ENCODE measurements at places on chromosomes 4 and X.

- DNase-seq = no peak
Measured at GRCh38 chrX:9337046-9337445, 127.8 kb upstream of the TBL1X start.

- no peak for DNase-seq
Measured at GRCh38 chrX:135383249-135383648, 38.5 kb upstream of the SMIM10L2A start.

- no peak for DNase-seq
Measured at GRCh38 chr4:23161787-23162186, 469.1 kb downstream of the GBA3 start.

- DNase-seq = no peak
Measured at GRCh38 chr4:6046526-6047129, 28.4 kb upstream of the C4orf50 start.

DNA sequence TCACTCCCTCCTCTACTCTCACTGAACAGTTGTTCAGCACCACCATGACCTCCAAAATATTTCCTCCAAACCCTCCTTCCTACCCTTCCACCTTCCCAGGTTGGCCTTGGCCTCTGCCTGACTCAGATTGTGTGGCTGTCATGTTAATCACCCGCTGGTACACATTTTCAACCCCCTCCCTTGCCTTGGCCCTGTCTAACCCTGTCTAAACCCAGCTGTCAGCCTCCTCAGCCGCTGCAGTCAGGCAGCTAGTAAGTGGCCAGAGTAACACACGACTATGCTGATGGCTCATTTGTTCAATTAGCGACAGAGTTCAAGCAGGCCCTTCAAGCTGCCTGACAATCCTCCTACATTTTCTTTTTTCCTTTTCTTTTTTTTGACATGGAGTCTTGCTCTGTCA, 18.0 kb downstream of the ING2 start:
- no peak for DNase-seq

DNA sequence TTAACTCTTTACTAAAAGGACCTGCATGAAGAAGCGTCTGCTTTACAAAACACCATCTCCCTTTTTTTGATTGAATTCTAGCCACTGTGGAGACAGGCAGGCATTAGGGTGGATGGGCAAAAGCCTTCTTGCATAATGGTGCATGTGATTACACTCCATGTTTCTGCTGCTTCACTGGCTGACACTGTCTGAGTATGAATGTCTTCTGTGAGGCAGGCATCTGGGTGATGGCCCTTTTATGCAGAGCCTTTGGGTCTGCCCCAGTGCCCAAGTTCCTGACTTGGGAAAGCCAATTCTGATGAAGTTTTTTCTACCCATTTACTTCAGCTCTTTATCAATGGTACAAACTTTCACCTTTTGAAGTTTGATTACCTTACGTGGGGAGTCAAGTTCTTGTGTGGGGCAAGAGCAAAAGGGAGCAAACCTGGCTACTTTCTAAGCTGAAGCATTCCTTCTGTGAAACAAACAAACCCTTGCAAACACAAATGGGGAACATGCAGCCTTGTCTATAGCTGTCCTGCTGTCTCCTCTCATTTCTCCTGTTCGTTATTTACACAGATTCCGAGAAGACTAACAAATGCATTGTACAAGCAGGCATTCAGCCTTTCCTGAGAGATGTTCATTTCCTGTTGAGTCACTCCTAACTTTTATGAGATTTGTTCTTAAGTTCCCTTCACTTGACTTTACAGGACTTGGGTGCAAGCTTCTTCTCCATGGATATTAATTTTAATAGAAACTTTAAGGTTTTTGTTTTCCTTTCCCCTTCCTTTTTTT, 301.9 kb downstream of the TLL1 start:
- DNase-seq = no peak

DNA sequence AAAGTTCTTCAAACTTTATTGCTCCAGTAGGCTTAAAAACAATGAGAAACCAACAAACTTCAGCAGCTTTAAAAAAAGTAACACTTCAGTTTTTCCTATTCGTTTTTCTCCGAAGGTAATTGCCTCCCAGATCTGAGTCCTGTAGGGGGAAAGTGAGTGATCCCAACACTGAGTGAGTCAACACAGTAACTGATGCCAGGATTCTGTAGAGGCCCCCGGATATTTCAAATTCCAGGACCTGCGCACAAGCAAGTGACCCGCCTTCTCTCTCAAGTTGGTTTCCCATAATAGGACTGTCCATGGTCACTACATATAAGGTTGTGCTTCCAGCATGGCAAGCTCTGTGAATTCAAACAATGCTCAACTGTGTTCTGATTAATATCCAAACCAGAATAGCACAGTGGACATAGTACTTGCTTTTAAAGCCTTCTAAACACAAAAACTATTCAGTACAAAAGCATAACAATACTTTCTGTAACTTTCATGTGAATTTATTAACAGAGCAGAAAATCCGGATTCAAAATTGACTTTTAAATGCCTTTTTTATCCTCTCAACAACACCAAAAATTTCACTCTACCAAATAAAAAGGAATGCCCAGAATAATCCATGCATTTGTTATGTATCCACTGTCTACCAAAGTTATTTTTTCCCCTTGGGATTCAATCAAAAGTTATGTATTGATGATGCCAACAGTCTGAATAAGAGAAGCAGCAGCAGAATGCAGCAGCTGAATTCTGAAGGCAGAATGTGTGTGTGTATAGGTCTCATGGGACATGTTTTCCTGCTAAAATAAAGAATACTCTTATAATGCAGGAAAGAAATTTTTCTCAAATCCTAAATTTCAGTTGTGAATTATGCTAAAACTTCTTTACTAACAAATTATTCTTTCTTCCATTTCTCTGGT, at the start of gene DMD:
Gene DMD (minus strand): TSS at position 194 of the 905 bp plus-strand sequence. CDS start 237 bp downstream, outside the sequence.
- DNase-seq = no peak

DNA sequence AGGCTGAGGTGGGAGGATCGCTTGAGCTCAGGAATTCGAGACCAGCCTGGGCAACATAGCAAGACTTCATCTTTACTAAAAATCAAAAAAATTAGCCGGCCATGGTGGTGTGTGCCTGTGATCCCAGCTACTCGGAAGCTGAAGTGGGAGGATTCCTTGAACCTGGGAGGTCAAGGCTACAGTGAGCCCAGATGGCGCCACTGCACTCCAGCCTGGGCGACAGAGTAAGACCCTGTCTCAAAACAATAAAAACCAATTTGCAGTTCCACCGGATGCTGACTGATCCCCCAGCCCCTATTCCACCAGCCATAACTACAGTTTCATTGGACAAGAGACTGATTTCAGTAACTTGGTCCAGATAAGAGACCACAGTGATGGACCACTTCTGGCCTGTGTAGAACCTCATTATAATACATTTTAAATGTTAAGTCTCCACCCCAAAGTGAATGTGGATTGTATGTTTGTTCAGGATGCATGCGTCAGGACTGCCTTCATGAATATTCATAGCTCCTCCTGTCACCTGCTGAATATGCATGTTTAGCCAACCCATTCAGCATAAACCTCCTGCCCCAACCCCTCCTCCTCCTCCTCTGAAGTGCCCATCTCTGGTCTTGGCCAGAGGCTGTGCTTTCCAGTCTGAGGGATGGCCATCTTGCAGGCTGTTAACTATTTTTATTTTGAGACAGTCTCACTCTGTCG, 2.3 kb upstream of the SLBP start:
- no peak for DNase-seq

- DNase-seq = no peak
Measured at GRCh38 chr4:41405464-41406112, 132.4 kb upstream of the LIMCH1 start.

DNA sequence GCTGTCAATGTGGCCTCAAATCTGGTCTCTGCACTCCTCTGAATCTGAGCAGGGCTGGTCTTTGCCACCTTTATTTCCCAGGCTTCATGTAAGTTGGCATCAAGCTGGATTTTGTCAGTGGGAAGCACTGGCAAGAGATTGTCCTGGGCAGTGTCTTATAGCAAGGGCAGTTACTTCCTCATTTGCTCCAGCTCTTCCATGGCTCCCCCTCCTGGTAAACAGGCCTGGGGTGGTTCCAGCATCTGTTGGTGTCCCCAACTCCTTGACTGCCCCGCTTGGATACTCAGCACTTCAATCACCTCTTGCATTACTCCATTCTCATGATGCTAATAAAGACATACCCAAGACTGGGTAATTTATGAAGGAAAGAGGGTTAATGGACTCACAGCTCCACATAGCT, 15.0 kb upstream of the REST start:
- DNase-seq = no peak

GRCh38 chr4:7422898-7423180, 11.9 kb downstream of the PSAPL1 start:
- DNase-seq = no peak

DNA sequence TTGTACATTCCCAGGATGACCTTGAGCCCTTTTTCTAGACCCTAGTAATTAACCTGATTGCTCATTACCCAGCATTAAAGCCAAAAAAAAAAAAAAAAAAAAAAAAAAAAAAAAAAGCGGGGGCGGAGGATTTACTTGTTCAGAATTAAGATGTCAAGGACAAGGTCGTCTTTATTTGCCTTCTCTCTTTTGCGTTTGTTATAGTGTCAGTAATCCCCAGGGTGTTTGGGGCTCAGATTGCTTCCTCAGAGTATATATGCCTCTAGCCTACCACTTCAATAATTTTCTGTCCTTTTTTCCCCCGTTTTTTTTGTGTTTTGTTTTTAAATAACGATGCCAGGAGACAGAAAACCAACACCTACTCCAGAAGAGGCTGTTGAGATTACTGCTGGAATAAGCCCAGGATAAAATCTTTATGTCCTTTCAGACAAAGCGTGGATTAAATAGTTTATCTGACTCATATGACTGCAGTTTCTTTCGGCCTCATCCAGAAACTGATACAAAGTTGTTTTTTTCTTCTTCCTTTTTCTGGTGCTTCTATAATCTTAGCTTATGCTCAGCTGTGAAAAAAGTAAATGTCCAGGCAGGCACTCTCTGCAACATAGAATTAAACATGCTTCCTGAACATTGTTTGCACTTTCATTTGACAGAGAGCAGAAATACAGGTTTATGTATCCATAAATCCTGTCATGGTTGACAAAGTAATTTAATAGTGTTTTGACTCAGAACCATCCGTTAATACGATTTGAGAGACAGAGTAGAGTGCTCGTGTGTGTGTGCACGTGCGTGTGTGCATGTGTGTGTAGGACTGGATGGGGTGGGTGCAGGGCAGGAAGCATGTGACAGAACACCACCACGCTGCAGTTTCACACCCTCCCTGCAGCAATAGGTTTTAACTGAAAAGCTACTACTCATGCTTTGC, 138.6 kb downstream of the AFF1 start:
- no peak for DNase-seq

- DNase-seq = no peak
Measured at GRCh38 chr4:137674066-137674465, 141.8 kb upstream of the PCDH18 start.

DNA sequence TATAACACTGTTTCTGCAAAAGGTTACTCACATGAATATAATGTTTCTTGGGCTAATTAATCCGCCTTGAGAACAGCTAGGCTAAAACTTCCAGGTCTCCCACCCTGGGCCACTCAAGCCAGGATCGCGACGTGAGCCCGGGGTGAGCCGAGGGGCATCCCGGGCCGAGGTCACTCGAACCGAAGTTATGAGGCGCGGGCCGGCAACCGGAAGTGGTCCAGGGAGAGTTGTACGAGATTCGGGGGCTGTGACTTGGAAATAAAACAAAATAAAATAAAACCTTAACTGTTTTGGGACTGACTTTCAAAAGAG, 317 bp downstream of the CMC4 start:
- no peak for DNase-seq

GRCh38 chrX:989959-990510, 222.4 kb downstream of the CRLF2 start:
- no peak for DNase-seq

DNA sequence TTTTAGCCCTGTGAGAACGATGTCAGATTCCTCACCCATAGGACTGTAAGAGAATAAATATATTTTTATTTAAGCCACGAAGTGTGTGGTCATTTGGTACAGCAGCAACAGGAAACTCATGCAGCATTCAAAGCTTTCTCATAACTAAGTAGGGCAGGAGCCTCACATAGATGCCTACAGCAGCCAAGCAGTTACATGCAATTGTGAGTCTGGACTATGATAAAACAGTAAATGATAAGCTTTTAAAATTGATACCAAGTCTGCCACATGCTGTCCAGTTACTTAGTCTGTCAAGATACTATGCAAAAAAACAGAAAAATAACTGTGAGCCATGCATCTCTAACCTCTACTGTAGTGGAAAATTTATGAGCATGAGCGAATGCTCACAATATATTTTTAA, 359.6 kb downstream of the HS3ST1 start:
- DNase-seq = no peak
